ENCODE measurements at places on chromosomes 7 and 10.

- no peak for DNase-seq
Measured at GRCh38 chr10:117936141-117936540, 110.6 kb downstream of the RAB11FIP2 start.

DNA sequence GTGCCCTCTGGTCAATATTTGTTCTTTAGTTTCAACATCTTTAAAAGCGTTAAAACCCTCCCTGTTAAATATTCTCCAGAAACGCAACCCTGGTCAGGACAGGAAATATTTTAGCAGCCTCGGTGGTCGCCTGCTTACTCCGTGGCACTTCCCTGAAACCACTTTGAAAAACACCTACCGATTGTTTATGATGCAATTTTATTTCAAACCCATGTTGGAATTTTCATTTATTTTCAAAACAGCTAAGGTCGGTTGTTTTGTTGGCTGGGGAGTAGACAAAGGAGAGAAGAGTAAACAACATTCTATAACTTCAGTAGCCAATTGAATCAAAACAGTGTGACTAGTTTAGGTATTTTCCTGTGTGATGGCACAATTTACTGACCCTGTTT, 733 bp upstream of the RBP4 start:
- DNase-seq, result no peak

- no peak for DNase-seq
Measured at GRCh38 chr10:71202314-71202713, 10.1 kb upstream of the UNC5B start.

- no peak for DNase-seq
Measured at GRCh38 chr7:135509589-135509838, 388 bp downstream of the CNOT4 start.

- DNase-seq, result no peak
Measured at GRCh38 chr10:75978213-75978612, 546.8 kb downstream of the LRMDA start.

DNA sequence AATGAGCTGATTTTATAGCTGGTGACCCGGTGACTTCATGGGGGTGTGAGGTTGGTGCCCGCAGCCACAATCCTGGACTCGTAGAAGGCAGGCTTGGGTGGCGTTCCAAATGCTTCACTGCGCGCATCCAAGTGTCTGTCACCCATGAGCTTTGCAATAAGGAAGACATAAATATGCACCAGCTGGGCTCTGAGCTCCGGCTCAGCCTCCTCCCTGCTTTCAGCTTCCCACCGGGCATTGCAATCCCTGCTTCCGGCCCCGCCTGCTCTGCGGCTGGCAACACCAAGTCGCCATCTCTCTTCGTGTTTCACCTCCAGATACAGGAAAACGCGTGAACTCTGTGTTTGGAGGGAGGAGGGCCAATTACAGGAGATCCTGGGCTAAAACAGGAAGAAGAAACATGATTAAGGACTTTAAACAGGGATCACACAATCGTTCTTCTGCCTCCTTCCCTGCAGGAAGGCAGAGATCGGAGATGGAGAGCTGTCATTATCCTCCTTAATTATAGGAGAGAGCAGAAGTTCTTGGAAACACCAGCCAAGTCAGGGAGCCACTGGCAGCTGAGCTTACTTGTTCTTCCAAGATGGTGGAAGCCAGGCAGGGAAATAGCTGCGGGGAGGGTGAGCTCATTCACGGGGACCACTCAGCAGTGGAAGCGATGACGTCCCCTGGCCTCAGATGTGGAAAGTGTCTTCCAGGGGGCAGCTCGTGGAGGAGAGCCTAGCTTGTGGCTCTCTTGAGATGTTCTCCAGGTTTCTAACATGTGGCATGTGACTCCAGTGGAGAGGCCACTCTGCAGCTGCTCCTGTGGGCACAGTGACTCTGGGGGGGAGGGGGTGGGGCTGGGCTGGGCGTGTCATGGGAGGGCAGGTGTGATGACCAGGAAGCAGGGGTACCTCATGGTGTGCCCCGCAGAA, 134.9 kb downstream of the CAMK1D start:
- no peak for DNase-seq

- DNase-seq, result no peak
Measured at GRCh38 chr7:35316549-35316948, 62.6 kb upstream of the TBX20 start.

DNA sequence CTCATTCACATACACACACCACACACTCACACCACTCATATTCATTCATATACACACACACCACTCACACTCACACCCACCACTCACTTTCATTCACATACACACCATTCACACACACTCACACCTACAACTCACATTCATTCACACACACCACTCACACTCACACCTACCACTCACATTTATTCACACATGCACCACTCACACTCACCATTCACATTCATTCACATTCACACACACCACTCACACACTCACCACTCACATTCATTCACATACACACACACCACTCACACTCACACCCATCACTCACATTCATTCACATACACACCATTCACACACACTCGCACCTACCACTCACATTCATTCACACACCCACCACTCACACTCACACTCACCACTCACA, 25.4 kb upstream of the C10orf120 start:
- no peak for DNase-seq

DNA sequence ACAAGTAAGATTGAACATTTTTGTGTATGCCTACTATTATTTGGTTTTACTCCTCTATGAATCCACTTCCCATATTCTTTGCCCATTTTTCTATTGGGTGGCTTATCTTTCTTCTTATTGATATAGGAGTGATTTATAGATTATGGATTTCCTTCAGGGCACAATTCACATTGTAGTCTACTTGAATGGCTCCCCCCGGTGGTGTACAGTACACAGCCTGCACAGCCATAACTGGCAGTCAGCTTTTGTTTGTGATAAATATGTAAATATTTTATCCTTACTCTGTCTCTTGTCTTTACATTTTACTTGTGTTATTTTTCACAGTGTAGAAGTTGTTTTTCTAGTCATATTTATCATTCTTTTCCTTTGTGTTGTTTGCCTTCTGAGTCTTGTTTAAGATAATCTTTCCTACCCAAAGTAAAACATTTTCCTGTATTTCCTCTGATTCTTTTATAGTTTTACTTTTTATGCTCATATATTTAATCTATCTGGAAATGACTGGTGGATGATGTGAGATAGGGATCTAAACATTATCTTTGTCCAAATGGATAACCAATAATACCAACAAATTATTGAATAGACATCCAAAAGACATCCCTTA, 23.9 kb upstream of the CALD1 start:
- no peak for DNase-seq

- DNase-seq, result no peak
Measured at GRCh38 chr7:101597941-101598340, 31.2 kb downstream of the MYL10 start.

GRCh38 chr10:25778646-25779045, 155.4 kb upstream of the MYO3A start:
- no peak for DNase-seq

GRCh38 chr10:99775850-99776249, 6.6 kb upstream of the ABCC2 start:
- no peak for DNase-seq

GRCh38 chr10:96614515-96614914, 27.7 kb upstream of the TM9SF3 start:
- no peak for DNase-seq

GRCh38 chr7:5429253-5429856, 5.7 kb upstream of the TNRC18 start:
- DNase-seq, result no peak

- no peak for DNase-seq
Measured at GRCh38 chr7:92668564-92668963, 78.4 kb upstream of the FAM133B start.

- no peak for DNase-seq
Measured at GRCh38 chr7:85061456-85061855, 125.4 kb downstream of the SEMA3D start.

- no peak for DNase-seq
Measured at GRCh38 chr7:129169171-129169671, 19.2 kb upstream of the SMO start.

DNA sequence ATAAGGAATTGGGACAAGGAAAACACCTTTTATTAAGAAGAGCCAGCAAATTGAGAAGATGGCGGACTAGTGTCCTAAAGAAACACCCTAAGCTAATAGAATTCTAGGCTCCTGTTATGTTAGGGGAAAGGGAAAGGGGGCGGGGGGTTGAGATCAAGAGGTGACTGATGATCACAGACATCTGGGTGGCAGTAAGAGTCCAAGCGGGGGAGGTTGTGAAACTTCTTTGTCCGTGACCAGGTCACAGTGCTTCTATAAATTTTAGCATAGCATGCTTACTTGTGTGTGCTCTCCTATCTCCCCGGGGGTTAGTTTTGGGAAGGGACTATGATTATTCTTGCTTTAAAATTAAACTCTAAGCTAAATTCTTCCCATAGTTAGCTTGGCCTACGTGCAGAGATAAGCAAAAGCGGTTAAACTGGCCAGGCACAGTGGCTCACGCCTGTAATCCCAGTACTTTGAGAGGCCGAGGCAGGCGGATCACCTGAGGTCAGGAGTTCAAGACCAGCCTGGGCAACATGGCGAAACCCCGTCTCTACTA, 262.1 kb downstream of the SKIDA1 start:
- DNase-seq, result no peak

- DNase-seq, result no peak
Measured at GRCh38 chr10:32415361-32415760, 30.6 kb upstream of the CCDC7 start.

GRCh38 chr7:30470771-30471170, 7.8 kb downstream of the NOD1 start:
- no peak for DNase-seq

DNA sequence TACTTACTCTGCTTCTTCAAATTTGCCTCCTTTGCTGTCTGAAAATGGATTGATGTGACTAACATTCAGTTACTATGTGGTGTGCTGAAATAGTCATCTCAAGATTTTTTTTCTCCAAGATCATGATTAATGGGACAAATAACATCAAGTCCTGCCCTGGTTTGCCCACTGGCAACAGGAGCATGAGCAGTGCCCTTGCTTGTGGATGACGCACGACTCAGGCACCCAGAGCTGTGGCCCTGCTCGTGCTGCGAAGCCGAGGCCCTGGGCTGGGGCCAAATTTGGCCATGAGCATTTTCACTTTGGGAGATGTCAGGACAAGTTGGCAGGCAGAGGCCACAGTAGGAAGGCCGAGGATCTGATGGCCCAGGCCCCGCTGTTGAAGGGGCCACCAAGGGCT, 239.8 kb upstream of the IGFBP3 start:
- no peak for DNase-seq

DNA sequence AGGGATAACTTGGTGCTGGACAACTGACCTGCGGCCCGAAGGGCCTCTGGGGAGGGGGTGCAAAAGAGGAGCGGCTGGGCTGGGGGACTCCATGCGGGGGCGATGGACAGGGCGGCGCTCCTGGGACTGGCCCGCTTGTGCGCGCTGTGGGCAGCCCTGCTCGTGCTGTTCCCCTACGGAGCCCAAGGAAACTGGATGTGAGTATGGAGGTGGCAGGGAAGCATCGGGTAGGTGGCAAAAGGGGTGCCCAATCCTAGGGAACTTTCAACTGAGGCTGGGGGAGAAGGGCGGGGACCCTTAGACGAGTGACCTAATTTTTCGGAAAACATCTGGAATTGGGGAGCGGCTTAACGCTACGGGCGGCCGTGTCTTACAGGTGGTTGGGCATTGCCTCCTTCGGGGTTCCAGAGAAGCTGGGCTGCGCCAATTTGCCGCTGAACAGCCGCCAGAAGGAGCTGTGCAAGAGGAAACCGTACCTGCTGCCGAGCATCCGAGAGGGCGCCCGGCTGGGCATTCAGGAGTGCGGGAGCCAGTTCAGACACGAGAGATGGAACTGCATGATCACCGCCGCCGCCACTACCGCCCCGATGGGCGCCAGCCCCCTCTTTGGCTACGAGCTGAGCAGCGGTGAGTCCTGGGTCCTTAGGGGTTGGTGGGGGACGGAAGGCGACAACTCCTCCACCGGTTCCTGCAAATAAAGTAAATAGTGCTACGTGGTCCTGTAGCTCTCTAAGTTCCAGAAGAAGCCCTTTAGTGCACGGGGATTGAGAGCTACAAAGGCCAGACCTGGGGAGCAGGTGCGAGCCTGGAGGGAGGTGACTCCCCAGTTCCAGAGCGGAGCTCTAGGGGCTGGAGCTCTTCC, 622 bp downstream of the WNT16 start:
- DNase-seq, result no peak

Measured in stimulated activated CD4-positive, alpha-beta T cell treated with anti-CD3 and anti-CD28 coated beads, Interleukin-2, amount 100 ng/mL, for 4 hours (primary cell).